ENCODE measurements at places on chromosomes 2 and 18. TPM values are rescaled to one million over a fixed set of nuclear protein-coding genes. Genes with fewer than 3 reads are reported as not detected.

Gene MAPK4
- polyA plus RNA-seq, result 23.4 TPM

Gene DSC1
- 0.06 TPM for polyA plus RNA-seq

Gene TRPM8
- polyA plus RNA-seq, result 1.1 TPM

Gene GATA6
- 0.42 TPM for polyA plus RNA-seq

Gene ITGB6
- 0.19 TPM for polyA plus RNA-seq

Gene HOXD8
- 42.7 TPM for polyA plus RNA-seq

Gene ACADL
- polyA plus RNA-seq, result 3.1 TPM

Gene PIEZO2
- polyA plus RNA-seq, result 14.0 TPM

Gene MGAT4A
- polyA plus RNA-seq, result 25.2 TPM

Gene CHRND
- polyA plus RNA-seq, result 0.74 TPM

Gene SERPINB3
- not detected for polyA plus RNA-seq

Gene MC4R
- polyA plus RNA-seq, result 4.3 TPM

Gene FSHR
- not detected for polyA plus RNA-seq

Gene DNAH6
- 1.6 TPM for polyA plus RNA-seq

DNA sequence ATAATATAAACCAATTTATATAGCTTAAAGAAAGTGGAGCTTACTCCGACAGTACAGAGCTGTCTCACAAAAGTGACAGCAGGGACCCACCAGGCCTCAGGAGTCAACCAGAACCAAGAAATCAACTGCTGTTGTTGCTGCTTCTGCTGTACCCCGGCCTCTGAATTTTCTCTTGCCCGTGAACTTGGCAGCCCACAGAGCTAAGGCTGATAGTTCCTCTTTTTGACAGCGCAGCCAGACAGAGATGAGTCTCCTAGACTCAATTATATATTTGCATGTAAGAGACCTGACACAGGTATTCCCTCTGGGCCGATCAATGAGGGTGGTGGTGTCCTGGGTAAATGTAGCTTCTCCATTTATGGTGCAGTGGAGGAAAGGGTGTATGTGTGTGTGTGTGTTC is 109.4 kb downstream of the KCTD1 start:
- DNase-seq, result no peak

GRCh38 chr18:34694591-34695165 is 15.4 kb upstream of the DTNA start:
- peak; percentile 37 for DNase-seq

GRCh38 chr2:37537316-37537715 is 134.1 kb downstream of the CDC42EP3 start:
- no peak for DNase-seq

DNA sequence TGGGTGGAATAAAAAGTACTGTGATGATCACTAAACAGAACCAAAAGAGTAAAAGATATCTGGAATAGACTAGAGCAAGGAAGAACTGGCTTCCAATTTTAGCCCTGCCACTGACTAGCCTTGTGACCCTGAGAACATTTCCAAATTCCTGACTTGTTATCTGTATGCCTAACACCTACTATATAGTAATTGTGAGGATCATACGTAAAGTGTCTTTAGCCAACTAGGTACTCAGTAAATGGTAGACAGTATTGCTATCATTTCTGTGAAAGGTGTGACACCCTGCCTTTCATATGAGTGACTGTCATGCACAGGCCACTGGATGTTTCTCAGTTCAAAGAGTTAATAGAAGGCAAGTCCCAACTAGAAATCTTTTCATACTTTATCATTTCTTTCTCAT is 29.8 kb downstream of the CYTIP start:
- no peak for DNase-seq

DNA sequence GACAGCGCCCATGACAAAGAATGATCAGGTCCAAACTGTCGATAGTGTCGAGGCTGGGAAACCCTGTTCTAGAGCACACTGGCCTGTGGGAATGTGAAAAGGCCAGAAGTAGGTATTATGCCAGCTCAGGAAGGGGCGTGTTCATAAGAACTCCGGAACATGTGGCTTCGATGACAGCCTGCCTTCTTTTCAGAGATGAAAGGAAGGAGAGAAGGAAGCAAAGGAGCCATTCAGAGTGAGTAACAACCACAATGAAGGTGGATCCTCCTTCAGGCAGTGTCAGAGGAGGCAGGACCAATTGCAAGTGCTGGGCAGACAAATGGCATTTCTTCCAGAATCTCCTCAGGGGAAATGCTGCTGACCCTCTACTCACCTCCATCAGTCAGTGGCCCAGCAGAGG is 58.5 kb downstream of the NCKAP5 start:
- DNase-seq, result no peak

- no peak for DNase-seq
These were observed 22.9 kb downstream of the WIPF1 start for GRCh38 chr2:174574657-174575056.

DNA sequence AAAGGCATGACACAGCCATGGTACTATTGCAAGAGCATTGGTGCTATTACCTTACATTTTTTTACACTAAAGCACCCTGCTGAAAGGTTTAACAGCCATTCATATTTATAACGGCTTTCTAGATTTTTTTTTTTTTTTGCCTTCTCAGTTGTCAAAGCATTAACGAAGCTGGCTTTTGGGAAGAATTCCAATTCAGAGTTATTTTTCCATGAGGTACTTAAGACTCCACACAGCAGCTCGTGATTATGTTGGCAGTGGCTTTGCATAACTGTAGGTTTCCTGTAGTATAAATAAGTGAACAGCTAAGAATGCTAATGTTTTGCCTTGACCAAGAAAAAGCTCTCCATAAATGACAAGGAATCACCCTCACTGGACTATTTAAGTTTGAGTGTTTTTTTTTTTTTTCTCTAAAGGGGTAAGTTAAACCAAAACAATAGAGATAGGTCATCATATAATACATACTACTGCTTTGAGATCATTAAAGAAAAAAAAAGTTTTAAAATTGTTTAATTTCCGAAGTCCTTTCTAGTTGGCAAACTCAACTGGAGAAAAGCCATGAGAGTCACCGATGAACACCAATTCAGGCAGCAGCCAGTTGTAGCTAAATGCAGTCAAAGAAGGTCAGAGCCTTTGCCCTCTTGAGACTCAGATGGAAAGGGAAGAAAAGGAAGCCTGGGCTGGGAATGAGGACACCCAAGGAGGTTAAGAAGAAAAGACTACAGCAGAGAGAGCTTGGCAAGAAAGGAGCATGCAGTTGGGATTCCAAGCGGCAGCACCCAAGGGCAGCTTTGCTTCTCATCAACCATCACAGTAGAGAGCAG is 187.4 kb upstream of the NCKAP5 start:
- DNase-seq, result peak; percentile 92

DNA sequence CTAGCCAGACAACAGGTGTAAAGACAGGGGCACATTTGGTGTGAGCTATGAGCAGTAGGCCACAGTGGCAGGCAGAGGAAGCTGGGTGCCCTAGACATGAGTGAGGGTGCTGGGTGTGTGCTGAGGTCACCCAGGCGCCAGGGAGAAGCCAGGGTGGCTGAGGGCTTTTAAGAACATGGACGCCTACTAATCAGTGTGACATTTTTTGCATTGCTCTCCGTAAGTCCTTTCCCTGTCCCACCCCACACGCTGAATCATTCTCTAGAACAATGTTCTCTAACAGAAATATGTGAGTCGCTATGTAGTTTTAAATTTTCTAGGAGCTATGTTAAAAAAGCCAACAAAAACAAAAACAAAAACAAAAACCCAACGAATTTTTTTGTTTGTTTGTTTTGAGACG is 204.5 kb upstream of the REV1 start:
- DNase-seq, result no peak

- DNase-seq, result no peak
These were observed 60.4 kb downstream of the COL4A4 start for GRCh38 chr2:227103583-227103982.

DNA sequence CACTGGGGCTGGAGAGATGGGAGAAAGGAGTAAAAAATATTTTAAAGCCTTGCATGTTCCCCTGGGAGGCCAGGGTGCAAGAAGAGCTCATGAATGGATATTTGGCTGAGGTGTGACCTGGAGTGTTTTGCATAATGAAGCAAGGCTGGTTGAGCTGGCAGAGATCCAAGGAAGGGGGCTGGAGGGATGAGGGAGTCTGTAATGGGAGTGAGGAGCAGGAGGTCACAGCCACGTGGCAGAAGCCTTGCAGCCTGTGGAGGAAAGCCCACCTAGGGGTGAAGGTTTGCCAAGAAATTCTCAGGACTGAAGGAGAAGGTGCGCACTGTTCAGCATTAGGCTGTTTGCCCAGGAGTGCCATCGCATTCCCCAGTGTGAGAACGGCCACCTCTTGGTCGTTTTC is 40.3 kb upstream of the ATP8B1 start:
- DNase-seq, result peak; percentile 17

GRCh38 chr2:28600181-28600580 is 104.3 kb downstream of the PLB1 start:
- no peak for DNase-seq

DNA sequence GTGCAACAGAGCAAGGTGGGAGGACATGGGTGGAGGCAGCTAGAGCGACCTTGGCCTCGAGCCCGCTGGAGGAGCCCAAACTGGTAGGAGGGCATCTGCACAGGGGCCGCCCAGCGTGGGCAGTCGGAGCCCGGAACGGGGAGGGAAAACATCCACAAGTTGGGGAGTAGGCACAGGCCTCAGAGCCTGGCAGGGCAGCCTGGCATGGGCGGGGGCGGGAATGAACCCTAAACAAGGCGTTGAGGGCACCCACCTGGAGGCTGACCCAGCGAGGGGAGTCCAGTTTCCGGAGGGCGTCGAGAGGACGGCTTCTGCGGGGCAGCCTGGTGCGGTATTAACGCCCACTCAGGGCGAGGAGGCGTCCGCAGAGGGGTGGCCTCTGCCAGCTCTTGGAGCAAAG is 129.9 kb downstream of the L3MBTL4 start:
- DNase-seq, result no peak

GRCh38 chr2:171393487-171393886 is 40.3 kb downstream of the METTL8 start:
- DNase-seq, result no peak

DNA sequence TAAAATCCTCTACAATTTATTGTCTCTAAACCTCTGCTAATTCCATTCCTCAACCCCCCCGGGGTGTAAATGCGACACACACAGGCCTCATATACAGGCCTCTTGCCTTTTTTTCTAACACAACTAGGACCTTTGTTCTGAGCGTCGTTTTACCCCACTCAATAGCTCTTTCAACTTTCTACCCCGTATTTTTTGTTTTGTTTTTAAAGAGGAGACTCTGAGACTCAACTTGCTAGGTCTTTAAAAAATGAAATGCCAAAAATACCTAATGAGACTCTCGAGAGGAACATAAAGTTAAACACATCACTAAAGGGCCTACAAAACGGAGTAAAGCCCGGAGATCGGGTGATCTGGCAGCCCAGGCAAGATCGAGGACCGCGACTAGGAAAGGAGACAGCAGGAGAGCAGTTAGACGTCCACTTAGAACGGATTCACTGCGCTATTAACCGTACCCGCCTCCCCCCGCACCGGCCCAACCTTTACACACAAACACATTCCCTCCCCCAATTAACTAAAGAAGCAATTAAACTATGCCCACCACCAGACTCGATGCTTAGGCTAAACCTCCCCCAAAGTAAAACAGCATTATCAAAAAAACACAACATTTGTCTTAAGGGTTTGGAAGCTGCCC is 1.7 kb downstream of the TRIP12 start:
- DNase-seq, result no peak

- no peak for DNase-seq
These were observed 357.6 kb downstream of the RAD51AP2 start for GRCh38 chr2:17160594-17160993.

DNA sequence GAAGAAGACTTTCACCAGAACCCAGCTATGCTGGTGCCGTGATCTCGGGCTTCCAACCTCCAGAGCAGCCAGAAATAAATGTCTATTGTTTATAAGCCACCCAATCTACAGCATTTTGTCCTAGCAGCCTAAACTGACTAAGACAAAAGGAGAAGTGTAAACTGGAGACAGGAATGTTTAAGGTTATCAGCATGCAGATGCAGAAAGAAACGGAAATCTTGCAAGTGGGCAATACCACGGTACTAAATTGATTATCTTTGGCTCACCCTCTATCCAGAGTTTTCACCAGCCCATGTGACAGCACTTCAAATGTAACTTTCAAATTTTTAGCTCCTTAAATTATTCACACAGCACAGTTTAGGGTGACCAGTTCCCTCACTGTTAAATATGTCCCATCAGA is 5.7 kb upstream of the CAPN14 start:
- DNase-seq, result no peak

DNA sequence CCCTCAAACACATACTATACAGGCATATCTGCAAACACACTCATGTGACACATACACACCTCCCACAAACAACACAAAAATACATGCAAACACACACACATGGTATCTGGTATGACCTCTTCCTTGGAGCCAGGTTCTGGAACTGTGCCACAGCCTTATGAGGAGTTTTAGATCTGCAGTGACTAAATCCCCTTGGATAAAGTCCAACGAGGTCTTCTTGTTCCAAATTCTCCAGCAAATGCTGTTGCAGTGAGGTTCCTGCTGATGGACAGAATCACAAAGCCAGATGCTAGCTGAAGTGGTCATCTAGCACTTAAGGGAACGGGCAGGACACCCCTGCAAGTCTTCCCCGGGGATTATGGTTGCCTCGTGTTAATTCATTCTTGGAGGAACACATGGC is 54.5 kb upstream of the DAPL1 start:
- DNase-seq, result no peak

- no peak for DNase-seq
These were observed 306.5 kb upstream of the TNP1 start for GRCh38 chr2:217166241-217166850.

GRCh38 chr2:159904127-159904958 is 106.3 kb upstream of the CD302 start:
- DNase-seq, result no peak

GRCh38 chr2:117553448-117553847 is 261.0 kb upstream of the DDX18 start:
- DNase-seq, result no peak

GRCh38 chr18:48826271-48826670 is 124.5 kb downstream of the SMAD7 start:
- DNase-seq, result no peak

DNA sequence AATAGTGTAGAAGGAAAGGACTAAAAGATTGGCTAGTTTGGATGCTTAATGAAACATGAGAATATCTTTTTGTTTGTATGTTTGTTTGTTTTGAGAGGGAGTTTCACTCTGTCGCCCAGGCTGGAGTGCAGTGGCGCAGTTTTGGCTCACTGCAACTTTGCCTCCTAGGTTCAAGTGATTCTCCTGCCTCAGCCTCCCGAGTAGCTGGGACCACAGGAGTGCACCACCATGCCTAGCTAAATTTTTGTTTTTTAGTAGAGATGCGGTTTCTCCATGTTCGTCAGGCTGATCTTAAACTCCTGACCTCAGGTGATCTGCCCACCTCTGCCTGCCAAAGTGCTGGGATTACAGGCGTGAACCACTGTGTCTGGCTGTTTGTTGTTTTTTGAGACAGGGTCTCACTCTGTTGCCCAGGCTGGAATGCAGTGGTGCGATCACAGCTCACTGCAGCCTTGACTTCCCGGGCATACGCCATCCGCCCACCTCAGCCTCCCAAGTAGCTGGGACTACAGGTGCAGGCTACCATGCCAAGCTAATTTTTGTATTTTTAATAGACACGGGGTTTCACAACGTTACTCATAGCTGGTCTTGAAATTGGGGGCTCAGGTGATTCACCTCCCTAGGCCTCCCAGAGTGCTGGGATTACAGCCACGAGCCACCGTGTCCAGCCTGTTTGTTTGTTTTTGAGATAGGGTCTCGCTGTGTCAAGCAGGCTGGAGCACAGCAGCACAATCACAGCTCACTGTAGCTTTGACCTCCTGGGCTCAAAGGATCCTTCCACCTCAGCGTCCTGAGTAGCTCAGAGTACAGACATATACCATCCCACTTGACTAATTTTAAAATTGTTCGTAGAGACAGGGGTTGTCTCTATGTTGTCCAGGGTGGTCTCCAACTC is 209.2 kb downstream of the MYCN start:
- DNase-seq, result no peak
